Sigmoid colon (tissue), 7 donors: ENCODE measurements at places on chromosomes 5 and 9. TPM values are rescaled to one million over a fixed set of nuclear protein-coding genes. Genes with fewer than 3 reads are reported as not detected.

- H3K27ac ChIP-seq: no peak overlapping the region
- no peak for DNase-seq
- no peak overlapping the region for H3K4me3 ChIP-seq
- no peaks in the 10 kb centered on the region for H3K36me3 ChIP-seq
- no peaks in the 10 kb centered on the region for H3K4me1 ChIP-seq
These were observed 198.7 kb downstream of the GNA14 start for GRCh38 chr9:77449240-77450084.

- H3K36me3 ChIP-seq: peaks cover 19% of the 10 kb centered on the region
- peak; percentile 34 for DNase-seq
- no peaks in the 10 kb centered on the region for H3K27me3 ChIP-seq
- H3K4me1 ChIP-seq: no peaks in the 10 kb centered on the region
These were observed 36.9 kb upstream of the FCN2 start for GRCh38 chr9:134843740-134844139.

DNA sequence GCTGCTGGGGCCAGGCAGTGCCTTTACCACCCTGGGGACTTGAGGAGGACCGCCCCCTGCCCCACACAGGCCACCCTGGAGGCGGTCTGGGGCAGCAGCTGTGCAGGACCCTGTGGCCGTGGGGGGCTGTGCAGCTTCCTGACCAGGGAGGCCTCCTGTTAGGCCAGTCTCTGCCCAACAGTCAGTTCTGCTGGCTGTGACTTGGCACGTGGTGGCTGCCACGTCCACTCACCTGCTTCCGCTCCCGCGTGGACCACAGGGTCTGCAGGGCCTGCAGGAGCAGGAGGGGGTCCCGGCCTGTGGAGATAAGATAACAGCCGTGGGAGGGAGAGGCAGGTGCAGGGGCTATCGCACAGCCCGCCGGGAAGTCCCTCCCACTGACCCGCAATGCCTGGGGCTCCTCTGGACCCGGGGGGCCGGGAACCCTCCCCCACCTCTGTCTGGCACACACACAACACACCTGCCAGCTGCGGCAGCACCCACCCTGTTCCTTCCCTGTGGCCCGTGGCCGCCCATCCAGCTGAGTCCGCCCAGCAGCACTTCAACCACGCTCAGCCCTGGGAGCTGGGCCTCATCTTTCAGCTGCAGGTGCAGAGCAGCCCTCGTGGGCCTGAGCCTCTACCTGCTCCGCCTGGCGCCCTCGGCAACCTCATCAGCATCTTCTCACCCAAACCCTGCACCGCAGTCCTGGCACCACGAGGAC lies 39.7 kb downstream of the EXD3 start:
- no peaks in the 10 kb centered on the region for H3K27me3 ChIP-seq
- peak; percentile 51 for DNase-seq
- H3K4me1 ChIP-seq: no peaks in the 10 kb centered on the region
- no peak overlapping the region for H3K27ac ChIP-seq
- H3K4me3 ChIP-seq: no peak overlapping the region

DNA sequence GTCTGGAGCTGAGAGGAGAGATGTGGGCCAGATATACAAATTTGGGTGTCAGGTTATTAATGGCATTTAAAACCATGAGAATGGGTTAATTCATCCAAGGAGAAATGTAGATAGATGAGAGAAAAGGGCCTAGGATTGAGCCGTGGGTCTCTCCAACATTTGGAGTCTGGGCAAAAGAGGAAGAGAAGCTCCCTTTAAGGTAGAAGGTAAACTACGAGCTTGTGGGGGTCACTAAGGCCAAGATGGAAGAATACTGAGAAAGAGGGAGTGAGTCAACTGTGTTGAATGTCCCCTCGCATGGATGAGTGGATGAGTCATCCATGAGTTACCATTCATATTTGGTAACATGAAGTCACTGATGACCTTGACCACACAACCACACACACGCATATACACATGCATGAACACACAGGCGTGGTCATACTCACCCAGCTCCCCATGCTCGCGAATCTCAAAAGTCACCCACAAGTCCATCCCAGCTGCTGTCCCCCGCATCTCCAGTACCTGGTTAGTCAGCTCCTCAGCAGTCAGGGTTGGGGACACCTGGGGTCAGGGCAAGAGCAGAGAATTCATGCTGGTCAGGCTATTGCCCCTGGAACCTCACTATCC lies 6.8 kb upstream of the FCHSD1 start:
- H3K36me3 ChIP-seq: peaks cover 8% of the 10 kb centered on the region
- no peak overlapping the region for H3K27ac ChIP-seq
- no peaks in the 10 kb centered on the region for H3K4me1 ChIP-seq
- DNase-seq: no peak
- H3K4me3 ChIP-seq: no peak overlapping the region

- H3K4me3 ChIP-seq: no peak overlapping the region
- no peaks in the 10 kb centered on the region for H3K27me3 ChIP-seq
- H3K36me3 ChIP-seq: peaks cover 20% of the 10 kb centered on the region
- H3K27ac ChIP-seq: no peak overlapping the region
- H3K4me1 ChIP-seq: peaks cover 18% of the 10 kb centered on the region
- no peak for DNase-seq
These were observed 59.9 kb downstream of the ZFR start for GRCh38 chr5:32384621-32385020.

- H3K4me1 ChIP-seq: peaks cover 4% of the 10 kb centered on the region
- H3K27ac ChIP-seq: no peak overlapping the region
- no peaks in the 10 kb centered on the region for H3K27me3 ChIP-seq
These were observed 41.1 kb downstream of the LAMC3 start for GRCh38 chr9:131049829-131050715.

DNA sequence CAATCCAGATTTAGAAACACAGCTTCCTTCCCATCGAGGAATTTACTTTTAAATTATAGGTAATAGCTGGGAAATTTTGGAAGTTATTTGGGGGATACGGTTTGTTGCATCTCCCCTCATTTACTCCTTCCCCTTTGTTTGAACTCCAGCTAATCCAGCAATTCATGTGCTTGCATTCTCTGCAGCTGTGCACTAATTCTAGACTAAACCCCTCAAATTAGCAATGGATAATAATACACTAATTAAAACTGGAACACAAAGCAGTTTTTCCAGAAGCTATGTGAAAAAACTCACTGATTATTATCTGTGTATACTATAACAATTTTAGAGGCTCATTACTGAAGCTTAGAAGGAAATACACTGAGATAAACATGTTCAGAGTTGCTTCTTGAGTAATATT lies 751.2 kb upstream of the ZNF608 start:
- no peak for DNase-seq
- no peaks in the 10 kb centered on the region for H3K36me3 ChIP-seq

DNA sequence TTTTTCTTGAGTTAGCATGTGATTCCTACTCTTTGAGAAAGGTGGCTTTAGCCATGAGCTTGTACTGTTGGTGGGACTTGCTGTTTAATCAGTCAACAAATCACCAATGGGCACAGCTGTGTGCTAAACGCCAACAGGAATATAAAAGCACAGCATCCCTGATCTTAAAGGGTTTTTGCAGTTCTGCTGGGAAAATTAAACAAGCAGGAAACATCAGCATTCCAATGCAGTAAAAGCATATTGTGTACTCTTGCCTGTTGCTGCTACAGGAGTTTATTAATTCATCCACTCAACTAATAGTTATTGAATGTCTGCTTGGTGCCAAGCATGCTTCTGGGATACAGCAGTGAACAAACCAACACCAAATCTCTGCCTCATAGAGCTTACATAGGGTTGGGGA lies 27.4 kb upstream of the F2RL1 start:
- H3K27me3 ChIP-seq: no peaks in the 10 kb centered on the region
- no peaks in the 10 kb centered on the region for H3K4me1 ChIP-seq
- H3K36me3 ChIP-seq: no peaks in the 10 kb centered on the region
- no peak for DNase-seq
- H3K27ac ChIP-seq: peak overlapping the region; percentile 7
- H3K4me3 ChIP-seq: no peak overlapping the region

DNA sequence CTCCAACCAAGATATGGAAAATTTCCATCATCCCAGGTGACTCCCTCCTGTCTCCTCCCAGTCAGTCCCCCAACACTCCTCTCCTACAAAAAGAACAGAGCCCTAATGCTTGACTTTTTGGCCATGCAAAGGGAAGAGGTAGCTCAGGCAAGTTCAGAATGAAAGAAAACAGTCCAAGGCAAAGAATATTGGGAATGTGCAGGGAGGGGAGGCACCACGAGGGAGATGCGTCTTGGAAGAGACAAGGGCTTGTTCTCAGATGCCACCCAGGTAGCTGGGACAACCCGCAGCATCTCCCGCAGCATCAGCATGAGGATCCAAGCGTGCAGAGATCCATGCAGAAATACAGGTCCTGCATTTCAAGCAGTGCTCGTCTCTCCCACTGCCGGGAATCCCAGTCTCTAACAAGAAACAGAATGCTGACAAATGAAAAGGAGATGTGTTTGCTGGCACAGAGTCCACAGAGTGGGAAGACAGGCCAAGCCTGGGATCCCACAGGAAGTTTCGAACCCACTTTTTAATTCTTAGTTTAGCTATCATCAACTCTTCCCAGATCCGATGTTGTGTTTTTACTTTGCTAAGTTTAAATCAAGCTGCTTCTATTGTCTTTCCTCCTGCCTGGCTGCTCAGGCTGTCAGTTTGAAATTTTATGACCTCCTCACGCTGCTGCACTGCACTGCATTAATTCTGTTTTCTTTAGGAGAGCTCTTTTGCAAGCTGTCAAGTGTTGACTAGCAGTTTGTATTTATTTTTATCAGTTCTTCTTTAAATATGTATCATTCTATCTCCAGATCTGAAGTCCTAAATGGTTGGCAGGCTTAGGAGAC lies 86.8 kb upstream of the OSMR start:
- no peak for DNase-seq
- no peaks in the 10 kb centered on the region for H3K36me3 ChIP-seq
- H3K4me3 ChIP-seq: no peak overlapping the region

DNA sequence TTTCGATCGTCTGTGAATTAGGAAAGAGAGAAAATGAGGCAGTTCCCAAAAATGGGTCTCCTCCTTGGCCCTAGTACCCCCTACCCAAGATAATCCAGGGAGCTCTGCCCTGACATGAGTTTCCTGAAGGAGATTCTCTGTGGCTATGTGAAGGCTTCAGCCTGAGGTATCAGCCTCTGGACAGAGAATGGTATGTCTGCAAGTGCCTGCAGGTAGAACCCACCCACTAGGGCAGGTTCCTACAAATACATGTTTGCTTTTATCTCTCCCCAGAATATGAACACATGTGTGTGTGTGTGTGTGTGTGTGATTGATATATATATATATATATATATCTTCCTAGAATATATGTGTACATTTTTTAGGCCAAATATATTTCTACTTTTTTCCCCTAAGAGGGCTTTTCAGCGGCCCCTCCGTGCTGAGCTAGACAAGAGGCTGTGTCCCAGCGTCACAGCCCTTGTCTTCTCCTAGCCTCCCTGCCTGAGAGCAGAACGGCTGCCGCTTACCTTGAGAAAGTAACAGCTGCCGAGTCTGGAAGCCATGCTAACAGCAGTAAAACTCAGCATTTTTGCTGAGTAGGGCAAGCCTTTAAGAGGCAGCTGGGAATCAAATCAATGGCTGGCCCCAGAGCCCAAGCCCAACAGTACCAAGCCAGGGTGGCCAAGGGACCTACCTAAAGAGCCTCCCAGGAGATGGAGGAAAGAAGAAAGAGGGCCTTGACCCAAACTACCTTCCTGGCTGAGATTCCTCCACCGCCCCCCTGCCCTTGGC lies 2.1 kb downstream of the BRINP1 start:
- no peak overlapping the region for H3K4me3 ChIP-seq
- H3K27me3 ChIP-seq: peaks cover 36% of the 10 kb centered on the region
- DNase-seq: no peak
- no peaks in the 10 kb centered on the region for H3K36me3 ChIP-seq
- H3K4me1 ChIP-seq: peaks cover 14% of the 10 kb centered on the region
- no peak overlapping the region for H3K27ac ChIP-seq

GRCh38 chr5:56052735-56053134 lies 58.0 kb upstream of the IL6ST start:
- no peak overlapping the region for H3K27ac ChIP-seq
- peaks cover 4% of the 10 kb centered on the region for H3K4me1 ChIP-seq
- no peaks in the 10 kb centered on the region for H3K36me3 ChIP-seq
- DNase-seq: no peak
- no peaks in the 10 kb centered on the region for H3K27me3 ChIP-seq
- H3K4me3 ChIP-seq: no peak overlapping the region

GRCh38 chr9:77856615-77857014 lies 175.0 kb downstream of the GNAQ start:
- no peak overlapping the region for H3K4me3 ChIP-seq
- H3K27ac ChIP-seq: no peak overlapping the region
- no peaks in the 10 kb centered on the region for H3K36me3 ChIP-seq
- no peaks in the 10 kb centered on the region for H3K27me3 ChIP-seq

DNA sequence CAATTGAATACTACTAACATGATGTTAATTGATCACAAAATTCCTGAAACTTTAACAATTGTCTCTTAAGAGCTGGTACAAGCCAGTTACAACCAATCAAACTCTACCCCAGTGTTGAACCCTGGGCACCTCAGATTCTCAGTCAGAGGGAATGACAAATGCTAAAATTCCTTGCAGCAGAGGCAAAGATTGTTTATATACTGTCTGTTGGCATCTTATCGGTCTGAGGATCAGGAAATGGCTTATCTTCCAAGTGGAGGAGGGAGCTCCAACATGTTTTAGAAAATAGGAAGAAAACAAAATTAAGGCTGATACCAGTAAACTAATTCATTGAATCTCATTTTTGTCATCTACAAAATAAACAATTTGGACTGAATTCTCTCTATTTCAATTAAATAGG lies 527.8 kb upstream of the ZNF608 start:
- no peaks in the 10 kb centered on the region for H3K36me3 ChIP-seq
- no peak overlapping the region for H3K4me3 ChIP-seq
- H3K4me1 ChIP-seq: peaks cover 20% of the 10 kb centered on the region
- no peaks in the 10 kb centered on the region for H3K27me3 ChIP-seq

- no peaks in the 10 kb centered on the region for H3K36me3 ChIP-seq
- no peak overlapping the region for H3K27ac ChIP-seq
- no peak for DNase-seq
- H3K4me1 ChIP-seq: no peaks in the 10 kb centered on the region
These were observed 73.0 kb downstream of the RASEF start for GRCh38 chr9:82989929-82990328.

The GPR150 gene
- total RNA-seq: not detected

The OLFM1 gene
- 19.3 TPM for total RNA-seq

The TMEM232 gene
- total RNA-seq: 1.8 TPM

The WWC1 gene
- total RNA-seq: 1.1 TPM

The SPINK5 gene
- total RNA-seq: not detected

The OR1L4 gene
- total RNA-seq: not detected

The KIF2A gene
- 29.6 TPM for total RNA-seq

The TMEM252 gene
- not detected for total RNA-seq

The SLC31A1 gene
- 7.1 TPM for total RNA-seq

The RNF224 gene
- total RNA-seq: not detected
